Articular chondrocyte of knee joint (primary cell): ENCODE measurements at places on chromosomes 11 and 22. TPM values are rescaled to one million over a fixed set of nuclear protein-coding genes. Genes with fewer than 3 reads are reported as not detected.

Gene CBLIF
- total RNA-seq: not detected in 2 replicates

Gene DDI1
- not detected in 2 replicates for total RNA-seq

Gene TRIM48
- not detected in 2 replicates for total RNA-seq

Gene RAB36
- total RNA-seq: 5.6 and 7.5 TPM in 2 replicates

Gene SHANK3
- total RNA-seq: 0.39 and 0.54 TPM in 2 replicates

Gene ART1
- total RNA-seq: not detected in 2 replicates

Gene TMEM191B
- total RNA-seq: not detected in 2 replicates

Gene KLHDC7B
- 0.11 and 0.13 TPM in 2 replicates for total RNA-seq

Gene UPB1
- not detected in 2 replicates for total RNA-seq

Gene ACTN3
- total RNA-seq: under 0.01 and 0.11 TPM in 2 replicates

Gene KCNQ1OT1
- 6.4 and 8.1 TPM in 2 replicates for total RNA-seq

Gene NDUFV1
- 99.6 and 138 TPM in 2 replicates for total RNA-seq

Gene TTLL8
- not detected in 2 replicates for total RNA-seq

Gene C22orf39
- total RNA-seq: 9.5 and 10.7 TPM in 2 replicates

Gene PATE2
- 0.13 and 0.43 TPM in 2 replicates for total RNA-seq

Gene HBG1
- not detected in 2 replicates for total RNA-seq

Gene SCGB1A1
- total RNA-seq: not detected in 2 replicates

Gene LIF
- 1.0 and 7.9 TPM in 2 replicates for total RNA-seq

Gene FAM181B
- under 0.01 TPM in 1 of 2 replicates, not detected in the other for total RNA-seq

Gene OR10A6
- total RNA-seq: under 0.01 TPM in 2 replicates

Gene OR52N4
- not detected in 2 replicates for total RNA-seq

Gene MYBPC3
- total RNA-seq: not detected in 2 replicates

Gene OR52I2
- not detected in 2 replicates for total RNA-seq

Gene ZC3H12C
- 11.0 and 13.4 TPM in 2 replicates for total RNA-seq

Gene RFPL2
- not detected in 2 replicates for total RNA-seq
